ENCODE measurements at places on chromosomes 1 and 21.

DNA sequence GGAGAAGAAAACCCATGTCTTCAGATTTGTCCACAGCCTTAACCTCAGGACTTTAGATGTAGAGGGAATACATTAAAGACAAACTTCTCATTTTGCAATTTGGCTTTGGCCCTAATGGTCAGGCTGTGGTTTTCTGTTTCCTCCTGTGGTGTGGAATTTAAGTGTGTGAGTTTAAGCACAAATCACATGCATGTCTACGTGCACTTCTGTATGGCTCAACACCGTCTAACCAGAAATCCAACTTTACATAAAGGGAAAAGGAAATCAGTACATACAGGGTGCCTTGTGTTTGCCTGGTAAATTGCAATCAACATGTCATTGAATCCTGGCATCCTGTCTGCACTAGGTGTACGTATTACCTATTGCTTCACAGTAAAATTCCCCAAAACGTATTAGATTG lies 1.2 kb upstream of the ZNF124 start:
- DNase-seq = no peak

DNA sequence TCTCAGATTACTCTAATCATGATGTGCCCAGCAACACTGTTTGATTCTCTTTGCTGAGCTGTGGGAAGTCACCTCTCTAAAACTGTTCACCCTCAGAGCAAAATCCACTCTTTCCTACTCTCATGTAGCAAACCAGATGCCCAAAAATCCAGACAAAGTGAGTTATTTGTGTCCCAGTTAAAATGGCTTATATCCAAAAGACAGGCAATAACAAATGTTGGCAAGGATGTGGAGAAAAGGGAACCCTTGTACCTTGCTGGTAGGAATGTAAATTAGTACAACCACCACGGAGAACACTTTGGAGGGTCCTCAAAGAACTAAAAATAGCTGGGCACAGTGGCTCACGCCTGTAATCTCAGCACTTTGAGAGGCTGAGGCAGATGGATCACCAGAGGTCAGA lies 384.0 kb downstream of the HHIPL2 start:
- no peak for DNase-seq

DNA sequence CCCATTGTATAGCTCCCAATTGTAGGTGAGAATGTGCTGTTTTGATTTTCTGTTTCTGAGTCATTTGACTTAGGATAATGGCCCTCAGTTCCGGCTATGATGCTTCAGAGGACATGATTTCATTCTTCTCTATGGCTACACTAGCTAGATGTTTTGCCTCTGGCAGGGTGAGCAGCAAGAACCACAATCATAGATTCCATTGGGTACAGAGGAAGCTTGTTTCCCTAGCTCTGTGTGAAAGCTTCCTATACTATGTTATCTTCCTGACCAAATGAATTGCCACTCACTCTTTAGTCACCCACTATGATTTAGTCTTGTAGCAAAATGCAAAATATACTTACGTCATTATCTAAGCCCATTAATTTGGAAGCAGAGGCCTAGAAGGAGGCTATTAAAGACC lies 616.3 kb downstream of the PLA2G4A start:
- DNase-seq = no peak

- no peak for DNase-seq
Measured at GRCh38 chr1:61400131-61400770, 317.9 kb downstream of the NFIA start.

DNA sequence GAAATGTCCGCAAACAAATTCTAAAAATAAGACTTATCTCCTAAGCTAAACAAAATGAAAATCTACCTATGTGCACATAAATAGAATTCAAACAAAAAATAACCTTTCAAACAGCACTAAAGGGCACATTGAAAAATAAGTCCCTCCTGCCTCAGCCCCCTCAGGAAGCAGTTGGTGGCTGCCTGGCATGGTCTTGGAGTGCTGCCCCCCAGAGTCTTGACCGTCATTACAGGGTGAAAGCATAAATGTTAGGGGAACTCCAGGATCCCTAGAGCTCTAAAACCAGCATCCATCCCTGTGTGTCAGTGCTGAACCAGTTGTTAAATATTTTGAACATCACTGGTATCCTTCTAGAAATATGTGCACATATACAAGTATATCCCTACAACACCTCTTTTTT lies 6.5 kb upstream of the NPL start:
- no peak for DNase-seq

GRCh38 chr1:17636612-17637011 lies 97.1 kb downstream of the ARHGEF10L start:
- DNase-seq = no peak

GRCh38 chr1:145963265-145964019 lies 933 bp downstream of the ANKRD34A start:
- no peak for DNase-seq

DNA sequence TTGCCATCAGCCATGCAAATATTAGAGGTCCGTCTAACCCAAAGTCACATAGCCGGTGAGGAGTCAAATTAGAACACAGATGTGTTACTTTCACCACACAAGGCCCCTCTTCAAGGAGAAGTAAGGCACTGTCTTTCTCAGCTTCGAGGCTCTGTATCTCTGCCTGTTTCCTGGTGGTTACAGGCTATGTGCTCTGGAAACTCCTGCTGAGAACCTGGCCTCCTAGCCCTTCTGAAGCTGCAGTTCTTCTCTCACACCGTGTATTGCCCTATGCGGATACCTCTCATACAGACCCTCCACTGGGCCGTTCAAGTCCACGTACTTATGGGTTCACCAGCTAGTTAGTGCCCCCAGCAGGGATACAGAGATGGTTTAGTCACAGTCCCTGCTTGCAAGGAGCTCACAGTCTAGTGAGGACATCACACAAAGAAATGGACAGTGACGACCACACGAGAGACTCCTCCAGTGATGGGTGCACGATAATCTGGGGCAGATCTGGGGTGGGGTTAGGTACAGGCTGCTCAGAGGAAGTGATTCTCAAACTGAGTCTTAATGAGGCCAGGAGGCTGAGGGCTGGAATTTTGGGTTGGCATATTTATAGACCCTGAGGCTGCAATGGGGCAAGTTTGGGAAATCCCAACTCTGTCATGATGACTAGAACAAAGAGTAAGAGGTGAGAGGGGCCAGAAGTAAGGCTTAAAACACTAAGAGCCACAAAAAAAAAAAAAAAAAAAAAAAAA lies 22.8 kb upstream of the ELOA start:
- DNase-seq = peak; percentile 52

DNA sequence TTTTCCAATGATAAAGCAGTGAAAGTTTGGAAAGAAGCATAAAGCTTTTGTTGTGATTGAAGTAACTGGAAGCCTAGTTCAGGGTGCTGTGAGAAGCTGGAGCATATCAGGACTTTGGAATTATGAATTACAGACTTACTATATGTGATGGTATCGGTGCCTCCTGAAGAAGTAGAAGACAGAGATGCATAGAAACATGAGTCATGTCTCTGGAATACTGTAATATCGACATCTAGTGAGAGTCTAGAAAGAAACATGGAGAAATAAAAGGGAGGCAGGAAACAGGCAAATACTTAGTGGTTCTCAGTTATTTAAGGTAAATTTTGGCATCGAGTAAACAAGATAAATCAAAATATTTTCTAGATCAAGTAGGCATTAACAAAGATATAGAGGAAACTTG lies 103.0 kb downstream of the CAMTA1 start:
- no peak for DNase-seq

GRCh38 chr1:16117936-16118335 lies 37.9 kb downstream of the EPHA2 start:
- DNase-seq = no peak

GRCh38 chr1:201409440-201409839 lies 10.3 kb upstream of the LAD1 start:
- DNase-seq = no peak

DNA sequence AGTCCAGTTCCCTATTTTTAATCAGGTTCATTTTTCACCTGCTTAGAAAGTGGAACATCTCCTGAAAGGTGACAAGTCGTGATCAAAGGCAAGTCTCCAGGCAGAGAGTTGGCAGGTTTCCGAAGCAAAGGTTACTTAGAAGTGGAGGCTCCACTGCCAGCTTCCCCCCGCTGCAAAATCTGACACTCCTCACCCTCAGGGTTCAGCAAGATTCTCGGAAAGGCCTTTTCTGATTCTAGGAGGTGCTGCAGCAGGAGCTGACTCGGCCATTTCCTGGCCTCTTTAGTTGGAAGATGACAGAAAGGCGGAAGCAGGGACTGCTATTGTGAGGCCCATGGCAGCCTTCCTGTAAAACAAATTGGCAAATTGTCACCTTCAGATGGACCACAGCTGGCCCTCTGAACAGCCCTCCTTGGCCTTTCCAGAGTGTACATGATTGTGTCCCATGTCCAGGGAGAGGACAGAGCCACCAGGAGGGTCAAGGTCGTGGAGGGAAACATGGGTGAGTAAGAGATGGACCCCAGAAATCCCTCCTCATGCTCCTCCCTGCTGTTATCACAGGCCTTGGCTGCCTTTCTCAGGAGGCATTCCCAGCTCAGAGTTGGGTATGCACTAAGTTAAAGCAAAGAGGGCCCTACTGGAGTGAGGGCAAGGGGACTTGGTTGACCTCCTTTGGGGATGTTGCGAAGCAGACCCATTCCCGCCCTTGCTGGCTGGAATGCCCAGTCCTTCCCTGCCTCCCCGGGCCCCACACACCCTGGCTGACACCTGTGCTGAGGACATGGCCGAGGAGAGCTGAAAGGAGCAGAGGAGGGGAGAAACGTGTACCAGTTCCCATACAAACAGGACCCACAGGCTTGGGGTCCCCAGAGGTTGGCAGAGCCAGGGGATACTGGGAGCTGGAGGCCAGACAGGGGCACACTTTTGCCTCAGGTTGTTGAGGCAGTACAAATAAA lies 115.5 kb upstream of the IRF2BP2 start:
- DNase-seq = peak; percentile 71

DNA sequence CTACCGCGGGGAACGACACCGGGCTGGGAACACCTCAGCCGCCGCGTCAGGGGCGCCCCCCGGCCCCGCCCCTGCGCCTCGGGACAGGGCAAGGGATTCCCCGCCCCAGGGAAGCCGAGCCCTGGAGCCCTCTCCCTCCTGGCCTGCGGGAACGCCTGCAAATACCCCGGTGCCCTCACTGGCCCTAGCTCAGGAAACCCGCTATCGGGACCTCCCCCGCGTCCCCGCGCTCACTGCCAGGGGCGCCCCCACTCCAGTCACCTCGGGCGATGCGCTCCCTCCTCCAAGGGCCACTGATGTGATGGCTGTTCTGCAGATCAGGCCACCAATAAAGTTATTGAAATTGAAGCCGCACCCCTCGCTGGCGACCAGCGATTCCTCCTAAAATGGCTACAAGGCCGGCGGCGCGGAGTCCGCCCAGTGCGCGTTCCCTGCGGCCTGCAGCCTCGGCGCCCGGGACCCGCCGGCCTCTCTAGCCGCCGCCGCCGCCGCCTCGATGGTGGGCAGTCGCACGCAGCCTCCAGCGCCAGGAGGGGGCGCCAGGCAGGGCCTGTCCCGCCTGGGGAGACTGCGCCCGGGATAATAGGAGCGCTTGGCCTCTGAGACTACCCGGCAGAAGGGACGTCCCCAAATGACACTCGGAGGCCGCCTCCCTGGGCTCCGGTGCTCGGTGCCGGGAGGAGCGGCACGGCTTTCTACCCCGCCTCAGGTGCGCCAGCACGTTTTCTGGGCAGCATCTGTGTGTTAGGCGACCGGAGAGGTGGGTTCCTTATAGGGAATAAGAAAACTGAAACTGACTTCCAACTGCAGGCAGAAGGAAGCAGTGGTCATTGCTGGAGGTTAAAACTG lies at the start of gene PRKAB2:
TSS of gene PRKAB2 (minus strand) at position 303 of the 849 bp plus-strand sequence. CDS start 326 bp downstream, outside the sequence.
- peak; percentile 91 for DNase-seq

DNA sequence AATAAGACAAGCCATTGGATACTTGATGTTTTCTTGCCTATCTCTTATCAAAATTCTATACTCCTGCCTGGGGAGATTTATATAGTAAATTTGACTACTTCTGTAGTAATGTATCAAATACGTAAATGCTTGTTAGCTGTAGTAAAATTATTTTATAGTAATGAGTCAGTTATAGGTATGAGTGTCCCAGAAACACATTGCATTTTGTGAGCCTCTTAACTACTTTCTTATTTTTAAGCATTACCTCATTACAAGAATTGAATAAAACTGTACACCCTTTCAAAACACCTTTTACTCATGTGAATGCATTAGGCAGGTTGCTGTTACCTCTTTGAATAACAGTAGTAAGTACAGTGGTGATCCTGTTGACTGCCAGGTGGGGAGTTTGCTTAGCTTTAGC lies 28.4 kb downstream of the PRRC2C start:
- DNase-seq = no peak

GRCh38 chr1:115713906-115714305 lies 54.6 kb downstream of the CASQ2 start:
- DNase-seq = no peak

Data from activated CD4-positive, alpha-beta T cell treated with anti-CD3 and anti-CD28 coated beads, Interleukin-2, amount 50 U/mL, for 48 hours (primary cell).